ENCODE measurements at places on chromosomes 12 and 14.

DNA sequence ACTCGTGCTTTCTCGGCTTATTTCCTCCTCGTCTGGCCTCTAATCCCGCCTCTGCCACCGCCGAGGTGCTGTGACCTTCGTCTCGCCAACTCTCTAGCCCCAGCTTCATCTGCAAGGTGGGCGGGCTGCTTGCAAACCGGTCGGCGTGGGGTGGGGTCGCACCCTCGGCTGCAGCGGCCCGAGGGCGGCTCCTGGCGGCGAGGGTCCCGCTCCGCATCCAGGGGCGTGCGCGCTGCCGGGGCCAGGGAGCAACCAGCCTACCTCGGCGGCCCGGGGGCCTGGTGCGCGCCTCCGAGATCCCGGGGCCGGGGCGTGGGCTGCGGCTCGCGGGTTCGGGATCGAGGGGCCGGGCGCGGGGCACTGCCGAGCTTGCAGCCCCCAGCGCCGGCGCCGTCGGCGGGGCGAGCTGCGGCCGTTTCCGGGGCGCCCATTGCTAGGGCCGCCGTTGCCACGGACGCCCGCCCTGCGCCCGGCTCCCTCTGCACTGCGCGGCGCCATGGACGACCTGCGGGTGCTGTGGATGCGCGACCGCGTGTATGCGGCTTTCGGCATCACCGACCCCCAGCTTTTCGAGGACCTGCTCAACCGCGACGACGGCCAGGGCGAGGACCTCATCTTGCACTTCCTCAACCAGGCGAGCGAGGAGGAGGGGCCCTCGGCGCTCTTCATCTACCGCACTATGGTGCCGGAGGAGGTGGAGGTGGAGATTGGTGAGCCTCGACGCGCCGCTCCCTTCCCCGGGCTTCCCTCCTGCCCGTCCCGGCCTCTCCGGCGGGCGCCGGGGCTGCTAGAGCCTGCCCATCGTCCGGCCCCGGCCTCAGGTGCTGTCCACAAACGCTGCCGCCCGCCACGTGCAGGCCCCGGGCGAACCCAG, at the start of gene DNAH10:
TSS of gene DNAH10 (plus strand) at position 461 of the 874 bp plus-strand sequence. CDS start at position 497, 36 bp downstream.
- no peak for DNase-seq

DNA sequence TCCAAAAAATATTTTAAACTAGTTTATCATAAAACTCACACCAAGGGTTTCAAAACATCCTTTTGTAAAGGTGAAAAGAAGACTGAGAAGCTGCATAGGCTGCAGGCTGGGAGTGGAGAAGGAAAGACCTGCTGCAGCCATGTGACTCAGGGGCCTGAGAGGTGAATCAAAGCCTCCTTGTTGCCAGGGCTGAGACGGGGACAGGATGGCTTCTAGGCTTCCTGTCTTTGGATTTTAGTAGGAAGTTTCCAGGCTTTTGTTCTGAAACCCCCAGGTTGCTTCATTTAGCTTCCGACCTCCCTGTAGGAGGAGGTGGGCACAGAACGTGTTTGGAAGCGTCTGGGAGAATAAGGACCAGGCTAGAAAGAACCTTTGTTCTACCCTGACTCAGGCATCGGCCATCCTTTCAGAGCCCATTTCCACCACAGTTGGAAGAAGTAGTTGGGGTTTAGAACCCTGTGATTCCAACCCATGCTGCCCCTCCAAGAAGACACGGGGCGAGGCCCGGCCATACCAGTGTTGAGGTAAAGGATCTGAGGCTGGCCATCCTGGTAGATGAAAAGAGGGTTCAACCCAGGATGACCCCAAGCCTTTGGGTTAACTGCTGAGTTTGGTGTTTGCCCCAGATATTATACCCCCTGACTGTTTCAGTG, 122.4 kb downstream of the SLC25A47 start:
- DNase-seq, result no peak

DNA sequence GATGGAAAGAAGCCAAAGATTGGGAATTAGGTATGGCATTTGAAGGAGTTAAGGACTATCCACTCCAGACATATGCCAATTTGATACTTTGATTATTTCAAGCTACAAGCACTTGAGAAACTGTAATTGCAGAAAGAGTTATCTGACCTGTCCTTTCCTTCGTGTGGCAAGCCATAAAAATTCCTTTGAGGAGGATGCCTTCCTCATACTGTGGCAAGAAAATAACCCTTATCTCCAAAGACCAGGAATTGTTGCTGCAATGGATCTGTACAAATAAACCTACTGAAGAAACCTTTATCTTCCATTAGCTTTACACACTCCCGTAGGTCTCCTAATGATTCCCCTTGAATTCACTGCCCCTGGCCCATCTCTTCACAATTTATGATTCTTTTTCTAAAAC, 165.1 kb upstream of the AMIGO2 start:
- DNase-seq, result no peak

GRCh38 chr12:32455607-32456071, 56.3 kb downstream of the FGD4 start:
- DNase-seq, result peak; percentile 79

DNA sequence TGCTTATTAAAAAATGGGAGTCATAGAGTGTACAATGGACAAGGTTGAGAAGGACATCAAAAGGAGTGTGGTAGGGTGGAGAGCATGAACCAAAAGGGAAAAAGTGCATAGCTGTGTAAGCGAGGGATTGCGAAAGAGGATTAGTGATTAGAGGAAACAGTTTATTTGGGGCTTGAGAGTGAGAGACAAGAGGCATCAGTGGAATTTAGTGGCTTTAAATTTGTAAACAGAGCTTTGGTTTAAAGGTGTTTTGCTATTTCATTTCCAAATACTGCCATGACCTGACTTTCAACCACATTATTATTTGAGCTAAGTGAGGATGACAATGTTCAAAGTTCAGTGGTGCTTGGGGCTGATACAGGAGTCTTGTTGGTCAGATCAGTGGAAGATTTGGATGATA, 53.4 kb downstream of the SLC16A7 start:
- DNase-seq, result no peak

GRCh38 chr14:101879529-101880336, 84.6 kb upstream of the DYNC1H1 start:
- DNase-seq, result no peak

DNA sequence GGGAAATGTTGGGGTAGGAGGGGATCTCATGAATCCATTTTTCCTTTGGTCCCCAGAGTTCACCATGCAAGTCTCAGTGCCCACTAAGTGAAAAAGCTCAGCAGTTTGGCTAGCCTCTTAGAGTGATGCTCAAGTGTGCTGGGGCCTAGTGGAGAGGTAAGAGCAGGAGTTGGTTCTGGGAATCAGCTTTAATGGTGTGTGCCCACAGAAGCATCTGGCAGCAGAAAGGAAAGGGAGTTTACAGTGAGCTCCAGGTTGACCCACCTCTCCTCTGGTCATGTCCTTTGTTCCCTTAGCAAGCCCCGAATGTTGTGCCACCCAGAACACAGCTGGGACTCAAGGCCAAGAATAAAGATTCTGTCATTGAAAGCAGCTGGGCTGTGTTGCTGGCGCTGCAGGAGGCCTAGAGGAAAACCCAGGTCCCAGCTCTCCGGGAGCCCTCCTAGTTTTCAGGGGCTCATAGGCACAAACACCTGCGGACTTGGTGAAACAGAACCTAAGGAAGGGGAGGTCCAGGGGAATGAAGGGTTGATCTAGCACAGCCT, 320.8 kb downstream of the ZFP36L1 start:
- no peak for DNase-seq

Data from midbrain (tissue), 1 donor.